CD4-positive, alpha-beta T cell treated with Interleukin-21 for 1 hour (primary cell): ENCODE measurements at places on chromosomes 7 and 10.

- DNase-seq, result no peak
Observed at GRCh38 chr10:133141958-133142340, 18.1 kb upstream of the KNDC1 start.

DNA sequence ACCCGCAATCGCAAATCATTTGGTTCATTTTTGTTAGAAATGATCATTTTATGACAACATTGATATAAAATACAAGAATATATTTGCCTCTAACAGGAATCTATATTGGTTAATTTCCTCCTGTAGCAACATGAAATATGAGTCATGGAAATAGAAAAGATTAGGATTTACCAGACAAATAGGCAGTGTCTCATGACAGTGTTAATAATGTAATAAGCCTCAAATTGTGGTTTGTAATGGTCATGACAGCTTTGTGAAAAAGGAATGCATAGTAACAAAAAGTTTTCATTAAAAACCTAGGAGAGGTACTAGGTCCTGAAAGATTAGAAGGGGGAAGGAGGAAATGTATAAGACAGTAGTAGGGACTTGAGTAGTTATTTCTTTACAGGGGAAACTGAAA lies 7.9 kb upstream of the SLK start:
- no peak for DNase-seq

DNA sequence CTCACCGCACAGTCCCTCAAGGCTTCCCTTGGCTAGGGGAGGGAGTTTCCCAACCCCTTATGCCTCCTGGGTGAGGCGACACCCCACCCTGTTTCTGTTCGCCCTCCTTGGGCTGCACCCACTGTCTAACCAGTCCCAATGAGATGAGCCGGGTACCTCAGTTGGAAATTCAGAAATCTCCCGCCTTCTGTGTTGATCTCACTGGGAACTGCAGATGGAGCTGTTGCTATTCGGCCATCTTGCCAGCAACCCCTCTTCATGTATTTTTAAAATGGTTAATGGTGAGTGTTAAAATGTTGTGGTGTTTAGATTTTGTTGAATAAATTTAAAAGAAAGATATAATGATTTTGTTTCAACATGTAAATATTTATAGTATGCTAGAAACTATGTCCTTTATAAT lies 22.0 kb downstream of the UMAD1 start:
- no peak for DNase-seq

GRCh38 chr10:77501846-77502261 lies 135.8 kb downstream of the KCNMA1 start:
- no peak for DNase-seq

GRCh38 chr7:116741625-116742316 lies 69.8 kb downstream of the MET start:
- DNase-seq, result no peak

DNA sequence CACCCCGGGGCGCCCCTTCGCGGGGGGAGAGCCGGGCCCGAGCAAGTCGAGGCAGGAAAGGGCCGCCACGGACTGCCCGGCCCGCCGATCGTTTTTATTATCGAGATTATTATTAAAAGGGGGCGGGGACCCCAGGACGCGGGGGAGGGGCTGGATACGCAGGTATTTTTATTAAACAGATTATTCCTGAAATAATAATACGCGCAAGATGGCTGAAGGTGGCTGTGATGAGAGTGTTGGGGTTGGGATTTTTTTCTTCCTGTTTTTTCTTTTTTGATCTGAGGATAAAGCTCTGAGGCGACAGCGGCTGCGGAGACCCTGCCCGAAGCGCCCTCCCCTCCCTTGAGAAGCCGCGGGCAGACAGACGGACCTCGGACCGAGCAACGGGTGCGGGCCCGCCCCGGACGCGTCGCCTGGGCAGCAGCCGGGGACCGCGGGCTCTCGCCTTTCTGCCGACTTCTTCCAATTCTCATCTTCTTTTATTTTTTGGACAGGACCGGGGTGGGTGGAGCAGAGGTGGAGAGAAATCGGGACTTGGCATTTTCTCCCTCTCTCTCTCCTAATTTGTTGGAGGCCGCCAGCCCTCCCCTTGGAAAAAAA lies 1.4 kb upstream of the TRIM8 start:
- DNase-seq, result peak; percentile 66

- DNase-seq, result no peak
Observed at GRCh38 chr7:5255832-5256231, 26.9 kb upstream of the SLC29A4 start.

GRCh38 chr10:20898866-20899535 lies 1.9 kb upstream of the NEBL start:
- DNase-seq, result no peak

DNA sequence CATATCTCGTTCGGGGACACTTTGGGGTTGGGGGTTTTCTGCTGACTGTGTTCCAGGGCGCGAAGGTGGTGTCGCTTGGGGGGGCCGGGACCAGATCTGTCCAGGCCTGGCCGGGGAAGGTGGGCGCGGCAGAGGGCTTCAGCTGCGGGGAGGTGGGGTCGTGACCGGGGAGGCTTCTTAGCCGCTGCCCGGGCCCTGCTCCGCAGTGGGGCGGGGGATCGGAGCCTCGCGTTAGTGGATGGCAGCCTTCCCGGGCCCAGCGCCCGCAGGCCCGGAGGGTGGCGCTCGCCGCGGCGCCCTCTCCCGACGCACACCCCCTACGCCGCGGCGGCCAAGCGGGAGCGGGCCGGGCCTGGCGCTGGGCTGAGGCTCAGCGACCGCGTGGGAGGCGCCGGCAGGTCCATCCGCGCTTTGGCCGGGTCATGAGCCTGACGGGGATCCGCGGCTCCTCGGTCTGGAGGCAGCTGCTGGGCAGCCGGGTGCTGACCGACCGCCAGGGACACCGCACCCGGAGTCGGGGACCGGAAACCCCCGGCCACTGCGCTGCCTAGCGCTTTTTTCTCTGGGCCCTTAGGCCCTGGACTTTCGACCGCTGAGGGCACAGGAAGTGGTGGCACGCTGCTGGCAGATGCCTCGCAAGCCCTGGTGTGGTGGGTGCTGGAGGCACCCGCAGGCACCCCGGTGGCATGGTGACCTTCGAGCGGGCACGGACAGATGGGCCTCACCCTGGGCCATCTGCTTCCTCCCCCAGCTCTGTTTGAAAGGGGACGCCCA lies 1.2 kb downstream of the AGAP3 start:
- DNase-seq, result peak; percentile 34

GRCh38 chr7:1963575-1963974 lies 269.2 kb downstream of the MAD1L1 start:
- DNase-seq, result no peak

DNA sequence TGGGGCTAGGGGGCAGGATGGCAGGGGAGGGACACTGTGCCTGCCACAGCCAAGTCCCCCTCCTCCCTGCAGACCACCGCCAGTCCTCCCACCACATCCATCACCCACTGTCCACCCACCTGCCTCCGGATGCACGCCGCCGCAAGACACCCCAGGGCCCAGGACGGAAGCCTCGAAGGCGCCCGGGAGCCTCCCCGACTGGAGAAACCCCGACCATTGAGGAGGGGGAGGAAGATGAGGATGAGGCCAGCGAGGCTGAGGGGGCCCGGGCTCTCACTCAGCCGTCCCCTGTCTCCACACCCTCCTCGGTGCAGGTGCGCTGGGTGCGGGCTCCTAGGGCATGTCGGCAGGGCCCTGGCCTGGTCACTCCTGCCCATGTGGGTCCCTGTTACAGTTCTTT lies 5.1 kb downstream of the SLC4A2 start:
- no peak for DNase-seq

GRCh38 chr10:132849546-132850031 lies 63.6 kb upstream of the NKX6-2 start:
- no peak for DNase-seq

DNA sequence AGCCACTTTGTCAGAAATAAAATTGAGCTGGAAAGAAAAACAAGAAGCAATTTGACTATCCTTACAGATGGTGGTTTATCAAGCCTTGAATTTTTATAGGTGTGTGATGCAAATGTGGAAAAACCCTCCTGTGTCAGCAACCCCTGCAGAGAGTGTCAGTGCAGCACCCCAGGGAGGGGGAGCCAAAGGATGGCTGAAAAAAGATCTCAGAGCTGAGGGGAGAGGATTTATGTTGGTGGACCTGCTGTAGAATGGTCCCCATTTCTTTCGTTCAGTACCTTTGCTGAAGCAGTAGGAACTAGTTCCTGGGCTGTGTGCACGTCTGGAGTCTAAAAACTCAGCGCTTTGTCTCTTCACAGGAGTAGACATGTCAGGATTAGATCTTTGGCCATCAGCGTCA lies 239.0 kb downstream of the PHTF2 start:
- DNase-seq, result no peak

GRCh38 chr7:46454816-46455215 lies 533.7 kb upstream of the IGFBP3 start:
- DNase-seq, result no peak

DNA sequence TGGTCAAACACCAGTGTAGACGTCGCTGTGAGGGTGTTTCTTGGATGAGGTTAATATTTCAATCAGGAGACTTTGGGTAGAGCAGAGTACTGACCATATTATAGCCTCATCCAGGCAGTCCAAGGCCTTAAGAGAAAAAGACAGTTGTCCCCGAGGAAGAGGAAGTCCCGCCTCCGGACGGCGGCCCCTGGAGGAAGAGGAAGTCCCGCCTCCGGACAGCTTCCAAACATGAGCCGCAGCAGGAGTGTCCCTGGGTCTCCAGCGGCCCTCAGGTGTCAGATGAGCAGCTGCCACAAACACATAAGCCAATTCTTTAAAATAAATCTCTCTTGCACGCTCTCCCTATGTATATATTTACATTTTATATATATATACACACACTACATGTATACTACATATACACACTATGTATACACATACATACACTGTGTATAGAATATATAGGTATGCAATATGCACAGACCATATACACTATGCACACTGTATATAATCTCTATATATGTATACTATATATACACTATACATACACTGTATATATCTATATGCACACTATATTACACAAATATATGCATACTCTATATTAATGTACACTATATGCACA lies 37.5 kb downstream of the PWWP2B start:
- DNase-seq, result peak; percentile 58

DNA sequence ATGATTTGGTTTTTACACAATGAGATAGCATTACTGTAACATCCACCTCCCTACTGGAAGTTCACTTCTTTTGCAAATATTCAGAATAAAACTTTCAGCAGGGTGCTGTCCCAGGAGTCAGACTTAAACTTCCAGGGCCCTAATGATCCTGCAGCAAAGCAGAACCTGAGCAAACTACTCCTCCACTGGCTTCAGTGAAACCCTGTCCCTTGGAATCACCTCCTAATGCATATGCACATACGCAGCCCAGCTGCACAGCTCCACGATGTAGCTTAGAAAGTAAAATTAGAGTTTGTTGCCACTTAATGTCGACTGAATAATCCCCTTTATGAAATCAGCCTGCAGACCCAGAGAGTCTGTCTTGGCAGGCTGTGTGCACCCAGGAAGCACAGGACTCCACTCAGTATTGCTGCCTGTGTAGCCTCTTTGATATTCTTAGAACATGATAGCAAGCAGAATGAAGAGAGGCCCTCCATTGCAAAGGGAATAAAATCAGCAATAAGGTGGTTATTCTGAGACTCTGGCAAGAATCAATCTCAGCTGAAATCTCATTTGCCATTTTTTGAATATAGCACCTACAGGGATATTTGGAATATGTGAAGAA lies 1.6 kb downstream of the NPSR1 start:
- DNase-seq, result no peak

- DNase-seq, result no peak
Observed at GRCh38 chr7:137978464-137979237, 23.2 kb downstream of the CREB3L2 start.

DNA sequence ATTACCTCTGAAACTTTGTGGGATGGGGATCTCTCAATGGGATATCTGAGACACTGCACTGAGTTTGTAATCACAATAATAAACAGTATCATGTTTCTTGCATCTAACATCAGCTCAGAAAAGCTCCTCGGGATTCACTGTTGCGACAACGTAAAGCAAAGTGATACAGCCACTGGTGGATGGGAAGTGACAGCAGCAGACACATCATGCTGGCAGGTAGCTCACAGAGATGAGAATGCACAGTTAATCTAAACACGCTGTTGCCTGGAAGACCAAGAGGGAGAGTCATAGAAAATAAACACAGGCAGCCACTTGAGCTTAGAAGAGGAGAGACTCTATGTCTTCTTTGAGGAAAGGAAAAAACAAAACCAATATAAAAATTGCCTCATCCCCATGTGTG lies 513.8 kb downstream of the MAGI2 start:
- no peak for DNase-seq

GRCh38 chr10:3527869-3528268 lies 257.1 kb downstream of the KLF6 start:
- no peak for DNase-seq

- no peak for DNase-seq
Observed at GRCh38 chr10:114615600-114616007, 42.5 kb downstream of the ABLIM1 start.

- no peak for DNase-seq
Observed at GRCh38 chr10:118332236-118332635, 9.9 kb downstream of the FAM204A start.

DNA sequence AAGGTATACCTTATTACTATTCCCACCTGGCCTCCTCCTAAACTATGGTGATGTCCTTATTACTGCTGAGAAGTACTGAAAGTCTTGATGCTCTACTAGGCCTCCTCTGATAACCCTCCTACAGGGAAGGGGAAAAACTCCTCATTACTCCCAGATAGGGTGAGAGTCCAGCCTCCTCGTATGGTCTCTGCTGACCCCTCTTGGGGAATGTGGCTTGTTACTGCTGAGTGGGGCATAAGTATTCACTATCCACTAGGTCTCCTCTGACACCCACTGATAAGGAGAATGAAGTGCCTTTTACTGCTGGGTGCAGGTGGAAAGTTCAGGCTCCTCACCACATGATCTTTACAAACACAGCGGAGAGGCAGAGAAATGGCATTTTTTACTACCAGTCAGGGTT lies 222.9 kb downstream of the CHRM2 start:
- DNase-seq, result no peak

DNA sequence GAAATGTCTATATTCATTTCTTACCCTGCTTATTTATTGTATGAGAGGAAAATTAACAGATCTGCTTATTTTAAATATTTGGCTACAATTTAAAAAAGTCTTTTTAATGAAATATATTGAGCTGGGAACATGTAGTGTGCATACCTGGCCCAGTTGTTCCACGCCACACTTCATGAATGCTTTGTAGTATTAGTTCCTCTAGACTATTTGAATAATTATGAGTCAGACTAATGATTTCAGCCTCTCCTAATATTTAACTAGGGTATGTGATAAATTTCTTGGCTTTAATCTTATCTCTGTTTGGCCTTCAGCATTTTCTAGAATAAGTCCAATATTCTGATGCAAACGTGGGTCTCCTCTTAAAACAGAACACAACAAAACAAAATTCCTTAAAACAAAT lies 226.6 kb downstream of the CREB5 start:
- DNase-seq, result no peak

DNA sequence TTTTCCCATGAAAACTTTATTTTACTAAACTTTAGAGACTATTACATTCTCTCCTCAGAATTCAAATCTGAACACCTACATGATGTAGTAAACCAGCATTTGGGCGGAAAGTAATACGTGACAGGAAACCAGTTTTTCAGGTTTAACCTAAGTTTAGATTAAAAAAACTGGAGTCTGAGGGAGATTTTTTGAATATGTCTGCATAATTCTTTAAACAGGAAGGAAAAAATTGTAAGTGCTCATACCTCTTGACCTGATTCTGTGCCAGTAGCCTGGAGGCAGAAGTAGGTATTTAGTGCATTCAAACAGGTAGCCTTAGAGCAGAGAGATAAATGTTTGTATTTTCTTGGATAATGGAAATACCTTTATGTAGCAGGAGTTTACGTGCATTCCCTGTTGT lies 224.3 kb downstream of the MDFIC start:
- no peak for DNase-seq
